ENCODE measurements at places on chromosomes 16 and 17. TPM values are rescaled to one million over a fixed set of nuclear protein-coding genes. Genes with fewer than 3 reads are reported as not detected.

DNA sequence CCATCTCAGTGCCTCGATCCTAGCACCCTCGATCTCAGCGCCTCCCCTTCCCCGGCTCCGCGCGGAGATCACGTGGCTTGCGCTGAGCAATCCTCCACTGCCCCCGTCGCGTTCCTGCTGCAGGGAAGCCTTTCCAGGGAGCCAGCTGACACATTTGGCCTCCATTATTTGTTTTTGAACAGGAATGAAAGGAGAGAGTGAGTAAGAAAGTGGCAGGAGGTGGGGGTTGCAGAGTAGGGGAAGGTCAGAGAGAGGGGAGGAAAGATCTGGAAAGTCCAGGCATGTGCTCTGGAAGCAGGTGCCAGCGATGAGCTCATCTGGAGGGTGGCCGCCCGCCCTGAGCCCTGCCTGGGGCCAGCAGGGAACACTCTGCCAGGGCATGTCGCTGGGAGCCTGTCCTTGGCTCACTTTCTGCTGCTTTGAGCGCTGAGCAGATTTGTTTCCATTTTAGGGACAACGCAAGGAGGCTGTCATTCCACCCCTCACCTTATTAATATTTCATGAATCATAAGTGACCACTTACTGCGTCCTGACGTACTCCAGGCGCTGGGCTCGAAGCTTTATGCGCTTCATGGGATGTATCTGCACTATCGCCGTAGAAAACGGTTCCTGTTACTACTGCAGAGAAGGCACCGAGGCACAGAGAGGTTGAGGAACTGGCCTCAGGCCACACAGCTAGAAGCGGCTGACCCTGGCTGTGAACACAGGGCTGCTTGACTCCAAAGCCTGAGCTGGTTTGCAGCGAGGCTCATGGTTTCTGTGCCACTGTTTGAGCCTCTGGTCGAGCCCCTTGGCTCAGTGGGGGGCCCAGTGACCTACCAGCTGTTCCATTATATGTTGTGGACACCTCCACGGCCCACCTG is 283.1 kb downstream of the SEC14L1 start:
- peak; percentile 93 for DNase-seq

DNA sequence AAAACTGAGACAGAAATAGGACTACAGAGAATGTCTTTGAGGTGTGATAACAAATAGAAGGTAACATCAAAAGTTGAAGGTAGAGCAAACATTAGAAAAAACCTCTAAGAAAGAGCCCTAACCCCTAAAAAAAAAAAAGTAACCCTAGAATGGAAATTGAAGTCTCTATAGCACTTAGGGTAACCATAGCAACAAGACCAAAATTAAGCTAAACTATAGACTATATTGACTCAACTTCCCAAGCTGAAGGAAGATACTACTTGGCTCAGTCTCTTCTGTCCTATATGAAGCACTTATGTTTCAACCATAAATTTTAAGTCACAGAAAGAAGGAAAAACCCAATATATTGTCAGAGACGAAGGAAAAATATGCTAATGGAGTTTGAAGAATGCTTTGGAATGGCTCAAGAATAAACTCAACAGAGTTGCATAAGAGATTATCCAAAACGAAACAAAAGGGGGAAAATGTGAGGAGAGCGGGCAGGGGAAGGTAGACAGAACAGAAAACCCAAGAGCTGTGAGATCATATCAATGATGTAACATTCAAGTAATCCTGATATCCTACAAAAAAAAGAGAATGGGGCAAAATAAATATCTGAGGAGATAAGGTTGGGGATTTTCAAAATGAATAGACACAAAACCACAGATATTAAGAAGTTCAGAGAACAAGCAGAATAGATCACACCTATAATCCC is 88.4 kb downstream of the USP32 start:
- no peak for DNase-seq

- no peak for DNase-seq
Measured at GRCh38 chr17:77476006-77476405, 335.2 kb downstream of the SEC14L1 start.

GRCh38 chr16:66275775-66276428 is 90.6 kb upstream of the CDH5 start:
- DNase-seq: peak; percentile 58

SLC4A1 gene
- not detected for total RNA-seq

AIPL1 gene
- total RNA-seq: not detected

ANTKMT gene
- total RNA-seq: 11.0 TPM

- DNase-seq: no peak
Measured at GRCh38 chr17:18932360-18933055, 19.5 kb upstream of the SLC5A10 start.

IGF2BP1 gene
- total RNA-seq: 1.6 TPM

LRRC59 gene
- total RNA-seq: 213 TPM
